ENCODE measurements at places on chromosomes 1 and 21. TPM values are rescaled to one million over a fixed set of nuclear protein-coding genes. Genes with fewer than 3 reads are reported as not detected.

PSMB2 gene
- 32.8 TPM for total RNA-seq

LMX1A gene
- total RNA-seq: 0.05 TPM

RCOR3 gene
- total RNA-seq: 21.9 TPM

C2CD2 gene
- 8.9 TPM for total RNA-seq

MAN1C1 gene
- total RNA-seq: 9.7 TPM

KCNQ4 gene
- total RNA-seq: 0.47 TPM

CFAP45 gene
- 0.52 TPM for total RNA-seq

CCDC24 gene
- total RNA-seq: 2.1 TPM

GRCh38 chr1:224211206-224211962 lies 28.3 kb downstream of the DEGS1 start:
- H3K27ac ChIP-seq: no peak overlapping the region
- H3K4me1 ChIP-seq: no peaks in the 10 kb centered on the region
- no peak for DNase-seq
- H3K36me3 ChIP-seq: no peaks in the 10 kb centered on the region
- H3K4me3 ChIP-seq: no peak overlapping the region

GRCh38 chr1:42943166-42943565 lies 15.5 kb downstream of the SLC2A1 start:
- no peak for DNase-seq
- peak overlapping the region; percentile 82 for H3K27ac ChIP-seq
- H3K27me3 ChIP-seq: no peaks in the 10 kb centered on the region
- H3K4me1 ChIP-seq: peaks cover 43% of the 10 kb centered on the region

DNA sequence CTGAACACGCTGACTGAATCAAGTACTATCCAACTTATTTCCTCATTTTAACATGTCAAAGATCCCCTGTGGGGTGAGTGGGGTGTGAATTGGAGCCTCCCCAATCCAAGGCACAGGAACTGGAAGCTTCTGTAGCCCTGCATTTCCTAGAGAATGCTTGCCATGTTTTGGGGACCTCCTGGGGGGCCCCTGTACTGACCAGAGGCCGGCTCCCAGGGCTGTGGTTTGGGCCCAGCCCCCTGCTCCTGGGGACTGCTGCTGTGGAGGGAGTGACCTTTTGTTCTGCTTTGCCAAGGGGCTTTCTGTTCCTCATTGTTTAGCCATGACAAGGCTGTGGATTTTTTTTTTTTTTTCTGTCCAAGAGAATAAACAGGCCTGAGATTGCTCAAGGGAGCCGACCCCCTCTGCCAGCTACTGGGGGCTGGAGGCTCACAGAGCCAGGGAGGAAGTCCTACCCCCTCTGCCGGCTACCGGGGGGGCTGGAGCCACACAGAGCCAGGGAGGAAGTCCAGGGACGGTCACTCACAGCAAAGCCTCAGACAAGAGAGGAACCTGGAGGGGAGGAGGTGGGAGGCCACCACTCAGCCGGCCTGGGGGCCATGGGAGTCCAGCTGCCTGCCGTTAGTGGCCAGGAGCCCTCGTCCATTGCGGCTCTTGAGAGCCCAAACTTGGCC lies 17.4 kb downstream of the TNFRSF1B start:
- peaks cover 41% of the 10 kb centered on the region for H3K4me1 ChIP-seq
- no peak overlapping the region for H3K4me3 ChIP-seq
- no peak for DNase-seq

GRCh38 chr1:186905561-186905960 lies 76.8 kb downstream of the PLA2G4A start:
- H3K36me3 ChIP-seq: no peaks in the 10 kb centered on the region
- H3K4me1 ChIP-seq: no peaks in the 10 kb centered on the region
- H3K27me3 ChIP-seq: no peaks in the 10 kb centered on the region
- DNase-seq: no peak
- no peak overlapping the region for H3K4me3 ChIP-seq

DNA sequence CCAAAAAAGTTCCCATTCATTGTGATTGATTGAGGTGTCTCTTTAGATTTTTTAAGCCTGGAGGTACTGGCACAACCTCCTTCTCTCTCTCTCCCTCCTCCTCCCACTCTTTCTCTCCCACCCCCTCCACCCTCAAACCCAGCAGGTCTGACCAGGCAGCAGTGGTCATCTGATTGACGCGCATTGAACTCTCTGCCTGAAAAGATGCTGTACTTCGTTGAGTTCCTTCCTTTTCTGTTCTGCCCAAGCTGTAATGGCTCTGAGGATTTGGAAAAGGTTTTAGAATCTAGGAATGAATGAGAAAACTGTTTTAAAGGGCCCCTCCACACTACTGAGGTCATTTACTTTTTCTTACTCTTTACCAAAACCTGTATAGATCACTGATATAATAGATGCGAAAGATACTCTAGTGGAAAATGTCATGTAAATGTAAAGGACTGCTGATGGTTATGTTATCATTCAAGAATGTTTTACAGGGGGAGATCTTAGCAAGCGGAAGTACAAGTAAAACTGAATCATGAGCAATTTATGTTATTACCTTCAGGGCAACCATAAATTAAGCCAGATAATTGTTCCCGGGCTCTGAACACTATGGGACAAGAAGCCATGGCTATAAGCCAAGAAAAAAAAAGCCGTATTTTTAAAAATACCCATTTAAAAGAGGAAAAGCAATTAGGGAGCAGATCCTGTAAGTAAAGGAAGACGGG lies 25.2 kb upstream of the DYRK1A start:
- no peaks in the 10 kb centered on the region for H3K4me1 ChIP-seq
- H3K4me3 ChIP-seq: no peak overlapping the region
- DNase-seq: no peak
- no peaks in the 10 kb centered on the region for H3K36me3 ChIP-seq
- no peak overlapping the region for H3K27ac ChIP-seq
- no peaks in the 10 kb centered on the region for H3K27me3 ChIP-seq

GRCh38 chr21:44819283-44820243 lies 1.7 kb upstream of the SUMO3 start:
- H3K36me3 ChIP-seq: peaks cover 3% of the 10 kb centered on the region
- no peak overlapping the region for H3K4me3 ChIP-seq
- peaks cover 7% of the 10 kb centered on the region for H3K4me1 ChIP-seq

DNA sequence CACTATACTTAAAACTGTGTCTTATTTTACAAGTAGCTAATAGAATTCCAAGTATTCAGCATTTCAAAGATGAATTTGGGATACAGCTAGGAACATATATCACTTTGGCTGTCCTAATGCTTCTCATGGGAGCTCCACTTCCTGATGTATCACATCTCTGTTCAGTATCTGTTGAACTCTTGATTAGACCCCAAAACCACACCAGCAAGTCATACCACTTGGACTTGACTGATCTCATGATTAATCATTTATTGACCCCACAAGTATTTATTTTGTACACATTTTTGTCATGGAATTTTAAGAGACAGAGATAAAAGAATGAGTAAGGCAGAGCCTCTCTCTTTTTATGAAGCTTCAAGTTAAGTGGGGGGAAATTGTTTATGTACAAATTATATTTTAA lies 30.0 kb downstream of the TMPRSS15 start:
- no peak overlapping the region for H3K4me3 ChIP-seq
- H3K27ac ChIP-seq: no peak overlapping the region
- H3K4me1 ChIP-seq: no peaks in the 10 kb centered on the region
- H3K27me3 ChIP-seq: no peaks in the 10 kb centered on the region
- H3K36me3 ChIP-seq: no peaks in the 10 kb centered on the region

GRCh38 chr1:25658791-25659431 lies 42.3 kb downstream of the MAN1C1 start:
- no peaks in the 10 kb centered on the region for H3K36me3 ChIP-seq
- no peak overlapping the region for H3K27ac ChIP-seq
- no peaks in the 10 kb centered on the region for H3K27me3 ChIP-seq
- H3K4me3 ChIP-seq: no peak overlapping the region
- no peak for DNase-seq
- no peaks in the 10 kb centered on the region for H3K4me1 ChIP-seq

DNA sequence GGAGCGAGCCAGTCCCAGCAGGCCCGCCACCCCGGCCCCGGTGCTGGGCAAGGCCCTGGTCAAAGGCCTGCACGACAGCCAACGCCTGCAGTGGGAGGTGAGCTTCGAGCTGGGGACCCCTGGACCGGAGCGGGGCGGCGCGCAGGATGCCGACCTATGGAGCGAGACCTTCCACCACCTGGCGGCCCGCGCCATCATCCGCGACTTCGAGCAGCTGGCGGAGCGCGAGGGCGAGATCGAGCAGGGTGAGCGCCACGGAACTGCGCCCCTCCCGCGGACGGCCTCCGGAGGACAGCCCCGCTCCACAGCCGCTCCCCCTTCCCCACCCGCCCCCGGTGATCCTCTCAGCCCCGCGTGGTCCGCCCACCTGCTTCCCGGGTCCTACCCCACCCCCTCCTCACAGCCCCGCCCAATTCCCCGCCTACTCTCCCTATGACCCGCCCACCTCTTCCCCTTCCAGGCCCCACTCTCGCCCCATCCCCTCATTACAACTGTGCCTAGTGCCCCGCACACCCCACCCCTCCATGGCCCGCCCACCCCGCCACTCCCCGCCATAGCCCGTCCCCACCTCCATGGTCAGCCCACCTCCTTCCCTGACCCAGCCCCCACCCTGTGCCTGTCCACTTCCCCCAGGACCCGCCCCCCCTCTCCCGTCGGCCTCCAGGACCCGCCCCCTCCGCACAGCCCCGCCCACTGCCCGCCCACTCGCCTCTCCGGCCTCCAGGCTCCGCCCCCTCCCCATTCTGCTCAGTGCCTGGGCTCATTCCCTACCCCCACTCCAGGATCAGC lies 52.7 kb downstream of the VWA5B1 start:
- H3K4me1 ChIP-seq: no peaks in the 10 kb centered on the region
- H3K4me3 ChIP-seq: no peak overlapping the region
- H3K36me3 ChIP-seq: no peaks in the 10 kb centered on the region
- H3K27me3 ChIP-seq: peaks cover 11% of the 10 kb centered on the region
- no peak for DNase-seq
- no peak overlapping the region for H3K27ac ChIP-seq

DNA sequence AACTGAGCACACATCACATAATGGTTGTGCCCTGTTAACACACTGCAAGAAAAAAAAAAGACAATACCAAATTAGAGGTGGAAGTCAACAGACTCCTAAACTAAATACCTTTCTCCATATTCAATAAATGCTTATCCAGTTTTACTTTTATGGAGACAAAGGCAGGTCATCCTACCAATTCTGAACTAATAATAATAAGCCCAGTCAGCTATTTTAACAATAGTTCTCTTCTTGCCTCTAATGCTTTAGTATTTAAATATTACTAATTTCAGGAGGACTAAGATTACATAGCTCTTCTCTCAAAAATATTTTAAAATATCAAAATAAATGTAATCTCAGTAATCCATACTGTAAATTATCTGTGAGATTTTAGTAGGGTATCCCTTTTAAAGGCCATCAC lies 10.5 kb downstream of the COPA start:
- H3K36me3 ChIP-seq: peaks cover 35% of the 10 kb centered on the region
- no peaks in the 10 kb centered on the region for H3K4me1 ChIP-seq
- no peak for DNase-seq
- H3K4me3 ChIP-seq: no peak overlapping the region

DNA sequence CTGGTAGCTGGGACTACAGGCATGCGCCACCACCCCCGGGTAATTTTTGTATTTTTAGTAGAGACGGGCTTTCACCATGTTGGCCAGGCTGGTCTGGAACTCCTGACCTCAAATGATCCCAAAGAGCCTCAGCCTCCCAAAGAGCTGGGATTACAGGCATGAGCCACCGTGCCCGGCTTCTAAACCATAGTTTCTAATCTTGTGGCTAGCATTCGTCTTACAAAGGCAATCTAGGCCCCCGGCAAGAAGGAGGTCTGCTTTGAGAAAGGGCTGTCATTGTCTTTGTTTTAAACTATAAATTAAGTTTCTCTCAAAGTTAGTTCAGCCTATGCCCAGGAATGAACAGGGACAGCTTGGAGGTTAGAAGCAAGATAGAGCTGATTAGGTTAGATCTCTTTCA lies 10.3 kb upstream of the L1TD1 start:
- no peak overlapping the region for H3K27ac ChIP-seq
- no peaks in the 10 kb centered on the region for H3K36me3 ChIP-seq
- no peak overlapping the region for H3K4me3 ChIP-seq
- H3K4me1 ChIP-seq: peaks cover 3% of the 10 kb centered on the region
- H3K27me3 ChIP-seq: no peaks in the 10 kb centered on the region
- no peak for DNase-seq

GRCh38 chr1:8364528-8365442 lies 46.9 kb downstream of the SLC45A1 start:
- peaks cover 31% of the 10 kb centered on the region for H3K4me1 ChIP-seq
- no peaks in the 10 kb centered on the region for H3K27me3 ChIP-seq
- no peak overlapping the region for H3K4me3 ChIP-seq
- H3K36me3 ChIP-seq: peaks cover 61% of the 10 kb centered on the region

DNA sequence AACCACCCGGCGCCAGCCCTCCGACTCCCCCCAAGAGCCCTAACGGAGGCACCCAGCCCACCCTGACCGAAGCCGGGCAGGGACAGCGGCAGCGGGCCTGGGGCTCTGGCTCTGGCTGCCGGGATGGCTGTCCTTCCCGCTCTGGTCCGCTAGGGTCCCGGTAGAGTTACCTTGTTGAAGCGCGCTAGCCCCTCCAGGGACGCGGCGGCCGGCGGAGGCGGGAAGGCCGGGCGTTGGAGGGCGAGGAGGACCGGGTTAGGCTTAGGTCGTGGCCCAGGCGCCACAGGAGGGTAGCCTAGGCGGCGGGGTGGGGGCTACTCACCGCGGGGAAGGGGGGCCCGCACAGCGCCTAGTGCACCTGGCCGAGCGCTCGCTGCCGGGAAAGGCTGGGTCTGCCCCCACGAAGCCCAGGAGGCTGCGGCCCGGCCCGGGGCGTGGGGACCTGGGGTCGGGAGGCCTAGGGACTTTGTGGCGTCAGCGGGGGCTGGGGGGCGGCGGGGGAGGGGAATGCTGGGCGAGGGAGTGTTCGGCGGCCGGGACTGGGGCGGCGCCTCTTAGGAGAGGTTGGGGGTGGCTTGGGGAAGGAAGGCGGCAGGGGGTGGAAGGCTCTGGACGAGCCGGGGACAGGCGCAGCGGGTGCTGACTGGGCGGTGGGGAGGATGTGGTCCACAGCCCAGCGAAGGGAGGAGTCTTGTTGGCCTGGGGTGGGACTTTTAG lies at the start of gene TRIM17:
TRIM17 (minus strand) TSS at position 645 of the 717 bp plus-strand sequence. CDS start 1,789 bp downstream, outside the sequence.
- no peak for DNase-seq
- no peaks in the 10 kb centered on the region for H3K36me3 ChIP-seq
- no peak within 1 kb of the TSS for H3K27ac ChIP-seq
- no peak within 1 kb of the TSS for H3K4me3 ChIP-seq
- peaks cover 5% of the 10 kb centered on the region for H3K4me1 ChIP-seq

- no peak overlapping the region for H3K27ac ChIP-seq
- DNase-seq: no peak
- H3K36me3 ChIP-seq: peaks cover 23% of the 10 kb centered on the region
- H3K27me3 ChIP-seq: no peaks in the 10 kb centered on the region
Measured at GRCh38 chr1:235735621-235736020, 86.0 kb upstream of the GNG4 start.

DNA sequence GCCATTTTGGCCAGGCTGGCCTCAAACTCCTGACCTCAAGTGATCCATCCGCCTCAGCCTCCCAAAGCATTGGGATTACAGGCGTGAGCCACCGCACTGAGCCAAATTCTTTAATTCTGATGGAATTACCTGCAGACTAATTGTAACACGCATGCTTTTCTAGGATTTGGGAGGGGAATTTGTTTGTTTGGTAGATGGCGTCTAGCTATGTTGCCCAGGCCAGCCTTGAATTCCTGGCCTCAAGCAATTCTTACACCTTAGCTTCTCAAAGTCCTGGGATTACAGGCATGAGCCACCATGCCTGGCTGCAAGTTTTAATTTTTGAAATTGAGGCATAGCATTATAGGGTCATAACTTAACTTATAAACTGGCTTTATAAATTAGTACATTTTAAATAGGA lies 18.6 kb downstream of the RTCA start:
- H3K4me3 ChIP-seq: no peak overlapping the region
- no peaks in the 10 kb centered on the region for H3K27me3 ChIP-seq
- no peak overlapping the region for H3K27ac ChIP-seq
